ENCODE measurements at places on chromosomes 4 and X.

GRCh38 chrX:110667706-110668105 lies 127.9 kb downstream of the CHRDL1 start:
- DNase-seq, result no peak

GRCh38 chr4:16360694-16361262 lies 134.5 kb upstream of the TAPT1 start:
- no peak for DNase-seq

DNA sequence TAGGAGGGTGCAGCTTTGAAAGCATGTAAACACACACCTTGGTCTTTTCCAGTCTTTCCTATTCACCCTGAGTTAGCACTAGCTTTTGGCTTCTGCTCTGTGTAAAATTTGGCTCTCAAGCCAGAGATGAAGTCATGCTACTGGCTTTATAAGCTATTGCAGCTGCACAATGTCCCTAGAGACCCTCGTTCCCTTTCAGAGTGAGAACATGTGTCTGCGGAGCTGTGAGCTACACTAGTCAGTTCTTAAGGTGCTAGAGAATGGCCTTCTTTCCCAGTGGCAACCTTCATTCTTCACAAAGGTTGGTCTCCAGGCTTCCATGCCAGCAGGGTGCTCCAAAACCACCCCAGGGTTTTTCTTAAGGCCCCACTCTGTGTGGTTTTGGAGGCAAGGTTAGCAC lies 199.1 kb downstream of the SPATA18 start:
- no peak for DNase-seq

DNA sequence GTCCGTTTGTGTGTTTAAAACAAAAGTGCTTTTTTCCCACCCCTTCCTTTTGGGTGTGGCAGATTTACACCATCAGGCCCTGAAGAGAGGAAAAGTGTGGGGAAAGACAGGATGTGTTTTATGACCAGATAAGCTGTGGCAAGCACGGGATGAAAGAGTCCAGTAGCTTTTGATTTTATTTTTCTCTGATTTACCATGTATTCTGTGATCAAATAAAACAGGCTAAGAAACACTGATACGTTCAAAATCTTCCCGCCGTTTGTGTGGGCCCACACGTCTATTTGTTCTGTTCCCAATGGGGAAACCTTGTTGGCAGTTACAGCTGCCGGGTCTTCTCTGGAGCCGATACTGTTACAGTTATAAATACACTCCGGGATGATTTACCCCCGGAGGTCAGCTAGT lies 10.8 kb downstream of the LRP2BP start:
- DNase-seq, result no peak

- DNase-seq, result no peak
Measured at GRCh38 chr4:22372986-22373385, 142.9 kb downstream of the ADGRA3 start.

DNA sequence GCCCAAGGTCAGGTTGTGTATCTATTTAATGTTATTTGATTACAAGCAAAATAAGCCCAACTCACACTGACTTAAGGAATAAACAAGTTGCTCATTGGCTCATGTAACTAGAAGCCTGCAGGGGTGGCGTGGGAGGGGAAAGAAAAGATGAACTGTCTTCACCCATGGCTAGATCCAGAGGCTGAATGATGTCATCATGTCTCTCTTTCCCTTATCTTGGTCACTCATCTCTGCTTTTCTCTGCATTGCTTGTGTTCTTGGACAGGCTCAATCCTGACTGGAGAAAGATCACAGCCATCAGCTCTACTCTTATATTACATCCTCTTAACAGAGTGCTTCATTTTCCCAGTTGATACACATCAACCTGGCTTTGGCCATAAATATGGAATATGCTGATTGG lies 290.0 kb upstream of the DIAPH2 start:
- no peak for DNase-seq

- no peak for DNase-seq
Measured at GRCh38 chrX:130771230-130771629, 131.8 kb downstream of the ENOX2 start.
